ENCODE measurements at places on chromosomes 1 and 21.

DNA sequence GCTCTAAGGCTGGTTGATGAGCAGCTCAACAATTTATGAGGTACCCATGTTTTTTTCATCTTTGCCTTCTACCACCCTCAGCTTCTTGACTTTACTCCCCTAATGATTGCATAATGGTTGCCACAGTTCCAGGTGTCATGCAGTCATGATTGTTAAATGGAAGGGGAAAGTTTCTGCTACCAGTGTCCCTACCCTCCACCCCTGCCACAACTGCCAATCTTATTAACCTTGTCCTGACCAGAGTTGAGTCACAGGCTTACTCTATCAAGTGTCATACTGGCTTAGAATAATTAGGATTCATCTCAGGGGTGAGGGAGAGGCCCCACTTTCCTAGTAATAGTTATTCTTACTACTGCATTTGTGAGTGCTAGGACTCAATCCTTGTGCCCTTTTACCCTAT, 7.9 kb upstream of the FUBP1 start:
- DNase-seq: no peak

GRCh38 chr1:88700425-88701013, 16.4 kb downstream of the PKN2 start:
- DNase-seq: no peak

GRCh38 chr21:37181059-37181458, 86.1 kb downstream of the VPS26C start:
- no peak for DNase-seq

DNA sequence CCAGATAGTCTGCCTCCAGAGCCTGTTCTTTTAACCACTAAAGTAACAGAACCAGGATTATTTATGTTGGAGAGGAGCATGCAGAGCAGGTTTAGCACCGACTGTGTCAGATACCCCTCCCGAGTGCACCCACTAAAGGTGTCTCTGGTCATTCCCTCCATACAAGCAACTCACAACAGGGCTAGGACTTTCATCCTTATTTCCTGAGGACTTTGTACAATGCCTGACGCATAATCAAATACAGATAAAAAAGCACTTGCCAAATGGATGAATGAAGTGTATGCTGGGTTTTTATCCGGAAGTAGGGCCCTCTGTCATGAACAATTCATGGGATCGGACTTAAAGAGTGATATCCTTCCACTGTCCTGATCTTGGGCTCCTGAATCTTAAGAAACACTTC, 26.0 kb downstream of the RPL5 start:
- DNase-seq: no peak

DNA sequence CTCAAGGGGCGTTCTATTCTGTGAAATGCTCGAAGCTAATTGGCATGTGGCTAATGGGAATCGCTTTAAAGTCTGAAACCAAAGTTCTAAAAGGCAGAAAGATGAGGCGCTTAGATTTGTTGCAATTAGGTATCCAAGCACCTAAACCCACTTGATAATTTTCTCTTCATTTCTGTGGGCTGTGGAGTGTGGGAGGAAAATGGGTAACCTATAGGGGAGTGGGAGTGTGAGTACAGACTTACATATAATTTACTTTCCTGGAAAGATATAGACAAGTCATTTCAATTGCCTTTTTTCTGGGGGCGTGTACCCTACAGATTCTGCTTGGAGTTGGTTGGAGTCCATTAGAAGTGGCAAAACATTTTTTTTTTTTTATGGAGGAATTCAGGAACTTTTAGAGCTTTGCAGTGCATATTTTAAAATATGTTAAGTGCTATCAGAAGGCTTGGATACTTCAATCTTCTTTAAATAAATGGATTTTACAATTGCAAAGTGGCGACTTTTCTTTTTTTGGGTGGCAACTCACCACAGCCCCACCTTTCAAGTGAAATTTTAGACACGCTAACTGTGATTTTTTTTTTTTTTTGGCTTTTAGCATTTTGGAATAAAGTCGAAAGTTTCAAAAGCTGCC, 254.5 kb downstream of the CAMTA1 start:
- no peak for DNase-seq

- DNase-seq: no peak
Observed at GRCh38 chr1:247539215-247539614, 3.0 kb upstream of the OR2C3 start.

DNA sequence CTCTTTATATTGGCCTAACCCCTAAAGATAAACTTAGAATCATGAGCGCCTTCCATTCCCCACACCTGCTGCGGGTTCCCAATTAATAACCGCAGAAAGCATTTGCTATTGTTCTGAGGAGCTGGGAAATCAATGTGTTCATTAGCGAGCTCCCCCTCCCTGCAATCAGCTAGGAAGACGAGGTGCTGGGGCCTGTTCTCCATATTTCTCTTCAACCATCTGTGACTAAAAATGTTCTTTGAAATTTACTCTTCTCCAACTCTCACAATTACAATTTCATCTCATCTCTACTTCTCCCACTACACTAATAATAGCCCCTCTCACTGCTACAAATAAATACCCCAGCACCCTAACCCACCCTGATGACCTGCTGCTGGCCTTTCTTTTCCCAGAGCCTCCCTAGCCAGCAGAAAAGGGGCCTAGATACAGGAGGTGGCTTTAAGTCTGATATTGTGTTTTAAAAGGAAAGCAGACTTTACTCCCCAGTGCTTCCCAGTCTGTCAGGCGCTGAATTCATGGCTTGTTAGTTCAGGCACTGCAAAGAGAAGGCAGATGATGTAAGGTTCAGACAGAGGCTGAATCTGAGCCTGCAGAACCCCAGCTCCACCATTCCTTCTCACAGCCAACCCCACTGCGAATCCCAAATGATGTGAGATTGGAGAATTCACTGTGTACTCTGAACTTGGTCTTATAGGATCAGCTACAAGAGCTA, 477.5 kb upstream of the DAB1 start:
- no peak for DNase-seq

- DNase-seq: no peak
Observed at GRCh38 chr1:67695963-67696362, 11.0 kb downstream of the GADD45A start.

- DNase-seq: no peak
Observed at GRCh38 chr1:27596986-27597385, 7.0 kb downstream of the AHDC1 start.

- no peak for DNase-seq
Observed at GRCh38 chr1:77018761-77019160, 151.5 kb downstream of the ST6GALNAC5 start.
